ENCODE measurements at places on chromosomes 3 and 15.

DNA sequence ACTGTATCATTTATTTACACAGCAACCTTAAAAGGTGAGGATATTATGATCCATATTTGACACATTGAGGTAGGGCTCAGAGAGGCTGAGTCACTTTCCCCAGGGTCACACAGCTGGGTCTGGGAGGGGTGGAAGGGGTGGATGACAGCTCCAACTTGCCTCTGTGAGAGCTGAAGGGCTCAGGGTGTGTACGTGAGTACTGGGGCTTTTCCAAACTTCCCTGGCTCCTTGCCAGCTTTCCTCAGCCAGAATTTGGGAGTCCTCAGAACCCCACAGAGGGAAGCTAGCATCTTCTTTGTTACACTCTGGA, 58.3 kb upstream of the SLC6A11 start:
- DNase-seq: no peak

DNA sequence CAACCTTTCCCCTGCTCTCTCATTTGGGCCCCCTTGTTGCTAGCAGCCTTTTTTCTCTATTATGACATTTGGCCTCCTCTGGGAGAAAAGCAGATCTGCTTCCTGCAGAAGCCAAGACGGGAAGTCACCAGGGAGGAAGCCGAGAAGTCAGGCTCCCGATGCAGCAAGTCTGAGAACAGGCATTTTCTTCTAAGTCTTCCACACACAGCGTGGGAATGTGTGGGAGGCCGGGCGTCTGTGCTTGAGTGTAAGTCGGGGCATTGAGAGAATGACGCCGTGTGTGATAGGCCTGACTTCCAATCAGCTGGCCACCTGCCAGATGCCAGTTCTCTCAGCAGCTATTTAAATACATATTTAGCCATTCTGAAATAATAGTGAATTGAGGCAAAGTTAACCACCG, 75.8 kb upstream of the FAM98B start:
- DNase-seq: peak; percentile 20

GRCh38 chr3:69819282-69819681, 80.0 kb downstream of the MITF start:
- no peak for DNase-seq

DNA sequence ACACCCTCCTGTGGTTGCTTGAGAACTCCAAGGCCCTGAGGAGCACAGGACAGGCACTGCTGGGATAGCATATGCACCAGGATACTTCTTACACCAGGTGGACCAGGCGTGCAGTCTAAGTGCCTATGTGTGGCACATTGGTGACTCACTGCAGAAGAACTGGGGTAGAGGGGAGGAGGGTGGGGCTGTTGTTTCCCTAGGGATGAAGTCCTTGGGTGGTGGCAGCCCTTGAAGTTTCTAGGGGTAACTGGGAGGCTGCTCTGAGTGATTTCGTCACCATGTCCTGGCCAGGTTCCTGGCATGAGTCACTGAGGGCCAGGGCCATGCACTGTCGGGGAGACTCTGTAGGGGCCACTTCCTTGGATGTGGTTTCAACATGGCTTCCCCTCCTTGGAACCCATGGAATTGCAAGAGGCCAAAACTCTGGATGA, 15.9 kb downstream of the MYZAP start:
- no peak for DNase-seq

- DNase-seq: no peak
Measured at GRCh38 chr15:78637776-78638435, 3.1 kb downstream of the CHRNB4 start.

DNA sequence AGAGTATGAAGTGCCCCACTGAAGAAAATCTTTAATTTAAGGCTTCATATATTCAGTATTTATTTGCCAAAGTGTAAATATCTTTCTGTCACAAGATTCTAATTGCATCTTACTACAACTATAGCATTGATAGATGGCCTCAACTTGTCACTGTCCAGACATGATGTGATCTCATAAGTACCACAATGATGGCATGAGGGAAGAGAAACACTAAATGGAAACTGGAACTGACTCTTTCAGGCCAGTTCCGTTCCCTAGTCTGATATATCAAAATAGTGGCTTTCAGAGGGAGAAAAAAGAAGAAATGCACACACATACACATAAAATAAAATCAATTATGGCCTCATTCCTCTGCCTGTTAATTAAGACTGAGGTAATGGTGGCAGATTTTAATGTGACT, 615.7 kb downstream of the TBL1XR1 start:
- DNase-seq: no peak

DNA sequence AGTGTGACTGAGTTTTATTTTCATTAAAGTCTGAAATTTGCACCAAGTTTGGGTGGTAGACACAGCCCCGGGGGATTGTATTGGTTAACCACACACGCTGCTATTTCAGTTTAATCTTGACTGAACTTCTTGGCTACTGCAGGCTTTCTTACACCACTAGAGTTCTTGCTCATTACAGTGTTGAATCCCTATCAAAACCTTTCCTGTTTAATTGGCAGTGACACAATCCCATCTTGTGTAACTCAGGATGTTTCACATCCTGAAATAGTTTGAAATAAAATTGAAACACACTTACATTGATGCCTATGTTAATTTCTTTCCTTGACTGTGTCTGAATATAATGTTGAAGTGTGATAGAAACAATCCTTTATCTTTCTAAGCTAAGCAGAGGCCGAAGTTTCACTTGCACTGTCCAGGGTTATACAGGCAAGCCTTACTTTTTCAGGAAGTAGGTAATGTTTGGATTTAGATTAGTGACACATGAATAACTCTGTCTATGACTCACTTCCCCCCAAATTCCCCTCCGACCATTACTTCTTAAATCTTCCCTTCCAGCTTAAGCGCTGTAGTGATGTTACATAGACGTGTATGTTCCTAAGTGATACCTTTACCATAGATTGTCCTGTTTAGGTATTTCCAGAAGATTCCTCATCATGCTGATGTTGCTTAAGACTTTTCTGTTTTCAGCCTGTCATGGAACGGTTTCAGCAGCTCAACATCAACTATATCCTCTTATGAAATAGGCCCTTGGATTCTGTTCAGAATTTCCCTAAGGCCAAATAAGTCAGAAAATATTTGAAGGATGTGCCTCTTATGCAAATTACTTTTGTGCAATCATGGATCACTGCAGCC, 16.8 kb downstream of the ATG7 start:
- DNase-seq: no peak

DNA sequence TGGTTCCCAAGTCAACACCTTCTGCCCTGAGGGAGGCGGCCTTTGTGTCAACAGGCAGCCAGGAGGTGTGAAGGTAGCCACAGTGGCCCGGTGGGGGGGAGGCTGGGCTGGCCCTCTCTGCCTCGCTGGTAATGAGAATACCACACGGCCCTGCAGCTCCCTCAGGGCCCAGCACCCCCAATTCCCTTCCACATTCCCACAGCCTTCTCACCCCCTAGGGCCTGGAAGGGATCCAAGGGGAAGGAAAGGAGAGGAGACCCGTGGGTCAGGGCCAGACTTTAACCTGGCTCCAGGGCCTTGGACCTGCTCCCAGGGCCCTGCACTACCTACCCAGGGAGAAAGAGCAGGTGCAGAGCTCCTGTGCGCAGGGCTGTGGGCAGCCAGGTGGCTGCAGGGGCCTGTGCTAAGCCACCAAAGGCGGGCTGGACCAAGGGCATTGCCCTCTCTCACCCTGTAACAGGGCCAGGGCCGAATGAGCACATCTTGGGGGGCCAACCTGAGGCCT, 8.7 kb upstream of the MESP2 start:
- no peak for DNase-seq

DNA sequence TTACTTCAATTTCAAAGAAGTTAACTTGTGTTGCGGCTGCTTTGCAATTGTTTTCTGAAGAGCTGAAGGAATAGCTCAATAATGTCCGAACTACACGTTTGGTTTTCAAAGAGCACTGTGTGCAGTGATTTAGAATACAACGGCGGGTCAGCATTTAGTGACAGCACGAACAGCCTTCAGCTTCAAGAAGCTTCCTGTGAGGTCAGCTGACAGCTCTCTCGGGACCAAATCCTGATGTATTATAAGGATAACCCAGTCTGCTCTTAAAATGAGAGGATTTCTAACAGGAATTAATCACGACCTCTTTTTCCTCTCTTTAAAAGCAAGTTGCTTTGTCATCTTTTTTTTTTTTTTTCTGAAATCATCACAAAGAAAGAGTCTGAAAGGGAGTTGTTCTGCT, 97.9 kb upstream of the UNC13C start:
- no peak for DNase-seq

DNA sequence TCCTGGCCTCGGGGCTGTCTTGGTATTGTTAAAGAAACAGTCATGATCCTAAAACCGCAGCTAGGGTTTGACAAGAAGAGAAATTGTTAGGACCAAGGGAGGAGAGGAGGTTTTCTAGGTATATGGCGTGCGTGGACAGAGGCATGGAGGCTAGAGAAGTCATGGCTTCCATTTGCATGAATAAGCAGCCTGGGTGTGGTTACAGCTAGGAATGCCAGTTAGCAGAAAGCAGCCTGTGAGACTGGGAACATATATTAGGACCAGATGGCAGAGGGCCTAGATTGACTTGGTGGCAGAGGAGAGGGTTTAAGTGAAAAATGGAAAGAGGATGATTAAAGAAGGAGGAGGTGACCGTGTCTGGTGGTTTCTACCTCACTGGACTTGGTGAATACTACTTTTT, 573.6 kb upstream of the ARRDC4 start:
- no peak for DNase-seq

GRCh38 chr3:27293939-27294338, 75.2 kb downstream of the NEK10 start:
- DNase-seq: no peak

- no peak for DNase-seq
Measured at GRCh38 chr15:58247855-58248842, 110.0 kb downstream of the AQP9 start.

DNA sequence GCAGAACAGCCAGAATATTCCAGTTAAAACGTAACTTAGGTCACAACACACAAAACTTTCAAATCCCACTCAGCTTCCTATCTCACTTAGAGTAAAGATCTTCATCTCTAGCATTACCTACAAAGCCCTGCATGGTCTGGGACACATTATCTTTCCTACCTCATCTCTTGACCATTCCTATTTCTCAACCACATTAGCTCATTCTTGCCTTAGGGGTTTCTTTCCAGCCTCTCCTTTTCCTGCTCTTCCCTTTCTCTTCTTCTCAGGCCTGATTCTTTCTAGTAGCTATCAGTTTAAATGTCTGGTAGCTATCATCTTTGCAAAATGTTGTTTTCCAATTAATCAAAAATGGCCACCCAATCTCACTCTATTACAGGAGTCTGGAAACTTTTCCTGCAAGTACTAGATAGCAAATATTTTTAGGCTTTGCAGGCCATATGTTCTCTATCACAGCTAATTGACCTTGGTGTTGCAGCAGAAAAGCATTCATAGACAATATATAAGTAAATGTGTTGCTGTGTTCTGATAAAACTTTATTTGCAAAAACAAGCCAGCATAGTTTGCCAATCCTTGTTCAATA, 15.1 kb upstream of the CBLB start:
- no peak for DNase-seq

DNA sequence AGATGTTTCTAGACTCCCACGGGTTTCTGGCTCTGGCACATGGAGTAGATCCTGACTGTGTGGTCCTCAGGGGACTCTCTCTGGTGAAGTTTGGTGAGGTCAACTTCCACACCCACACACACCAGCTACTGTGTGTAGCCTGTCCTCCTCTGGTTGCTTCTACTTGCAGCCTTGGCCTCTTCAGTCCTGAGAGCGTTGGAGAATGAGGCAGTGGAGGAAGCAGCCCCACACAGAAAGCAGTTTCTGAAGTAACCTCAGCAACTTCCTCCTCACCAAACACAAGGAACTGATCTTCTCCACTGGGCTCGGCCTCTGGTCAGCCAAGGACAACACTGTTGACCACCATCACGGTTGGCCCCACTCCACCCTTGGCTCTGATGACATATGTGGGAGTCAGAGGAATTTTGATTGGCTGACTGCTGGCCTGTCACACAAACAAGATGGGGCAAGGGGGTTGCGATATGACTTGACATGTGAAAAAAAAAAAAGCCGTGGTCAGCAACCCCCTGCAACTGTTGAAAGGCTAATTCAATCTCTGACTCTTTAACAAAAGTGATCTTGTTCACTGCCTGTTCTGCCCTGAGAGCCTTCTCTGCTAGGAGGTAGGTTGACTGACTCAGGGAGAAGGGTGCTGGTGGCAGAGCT, 19.6 kb downstream of the CD86 start:
- DNase-seq: no peak

DNA sequence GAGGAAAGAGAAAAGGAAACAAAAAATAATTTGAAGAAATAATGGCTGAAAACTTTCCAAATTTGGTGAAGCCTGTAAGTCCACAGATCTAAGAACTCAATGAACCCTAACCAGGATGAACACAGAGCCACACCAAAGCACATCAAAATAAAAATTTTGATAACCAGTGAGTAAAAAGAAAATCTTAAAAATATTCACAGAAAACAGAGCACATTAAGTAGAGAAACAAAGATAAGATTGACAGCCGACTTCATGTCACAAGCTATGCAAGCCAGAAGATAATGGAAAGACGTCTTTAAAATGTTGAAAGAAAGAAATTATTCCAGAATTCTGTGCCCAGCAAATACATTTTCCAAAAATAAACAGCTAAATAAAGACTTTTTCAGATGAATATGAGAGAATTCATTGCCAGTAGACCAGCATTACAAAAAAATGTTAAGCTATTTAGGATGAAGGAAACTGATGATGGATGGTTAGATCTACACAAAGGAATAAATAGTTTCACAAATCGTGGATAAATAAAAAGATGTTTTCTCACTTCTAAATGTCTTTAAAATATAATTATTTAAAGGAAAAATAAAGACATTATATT, 140.2 kb upstream of the SKOR1 start:
- DNase-seq: no peak

GRCh38 chr15:41888662-41889253, 5.1 kb downstream of the SPTBN5 start:
- DNase-seq: no peak

GRCh38 chr3:195895861-195896360, 12.4 kb downstream of the TNK2 start:
- DNase-seq: peak; percentile 45

DNA sequence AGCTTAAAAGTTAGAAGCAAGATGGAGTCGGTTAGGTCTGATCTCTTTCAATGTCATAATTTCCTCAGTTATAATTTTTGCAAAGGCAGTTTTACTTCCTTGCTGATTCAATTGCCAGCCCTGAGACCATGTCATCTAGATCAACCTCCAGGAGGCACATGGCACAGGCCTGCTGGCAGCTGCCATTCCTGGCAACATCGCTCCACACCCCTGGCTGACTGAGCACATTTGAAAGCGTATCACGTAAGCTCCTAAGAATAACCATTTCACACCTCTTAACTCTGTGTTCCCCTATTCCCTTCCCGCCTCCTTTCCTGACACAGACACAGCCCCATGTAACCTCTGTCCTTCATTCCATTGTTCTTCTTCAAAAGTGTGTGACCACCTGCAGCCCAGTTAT, 313.9 kb upstream of the CTNNB1 start:
- no peak for DNase-seq

- no peak for DNase-seq
Measured at GRCh38 chr3:65210026-65210814, 522.4 kb upstream of the ADAMTS9 start.

GRCh38 chr3:177527182-177527581, 329.9 kb upstream of the TBL1XR1 start:
- no peak for DNase-seq

DNA sequence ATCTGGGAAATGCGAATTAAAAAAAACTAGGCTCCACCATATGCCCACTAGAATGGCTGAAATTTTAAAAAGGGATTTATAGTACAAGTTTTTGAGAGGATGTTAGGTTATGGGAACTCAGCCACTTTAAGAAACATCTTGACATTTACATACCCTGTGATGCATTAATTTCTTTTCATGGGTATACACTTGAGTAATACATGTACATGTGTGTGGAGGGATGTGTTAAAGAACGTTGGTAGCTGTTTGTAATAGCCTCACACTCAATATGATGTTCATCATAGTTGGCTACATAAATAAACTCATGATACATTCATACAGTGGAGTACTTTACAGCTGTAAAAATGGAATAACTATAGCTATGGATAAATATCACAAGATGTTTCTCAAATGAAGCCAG, 40.9 kb downstream of the MEF2A start:
- DNase-seq: no peak
